ENCODE measurements at places on chromosomes 12 and 14.

DNA sequence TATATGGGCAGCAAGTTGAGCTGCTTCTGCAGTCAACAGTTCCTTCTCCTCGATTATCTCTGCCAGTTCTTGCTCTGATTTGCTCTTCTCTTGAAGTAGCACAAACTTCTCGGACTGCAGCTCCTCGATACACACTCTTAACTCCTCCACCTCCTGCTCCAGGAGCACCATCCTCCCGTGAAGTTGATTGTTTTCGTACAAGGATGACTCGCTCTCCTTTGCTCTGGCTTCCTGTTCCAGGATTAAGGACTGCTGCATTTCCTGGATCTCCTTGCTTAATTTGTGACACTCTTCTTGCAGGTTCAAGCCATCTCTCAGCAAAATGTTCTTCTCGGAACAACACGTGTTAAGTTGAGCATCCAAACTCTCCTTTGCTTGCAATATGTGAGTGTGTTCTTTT lies 56.2 kb upstream of the VPS33A start:
- no peak for DNase-seq

- no peak for DNase-seq
Measured at GRCh38 chr14:24513009-24513408, 4.9 kb upstream of the CMA1 start.

GRCh38 chr14:101127224-101127623 lies 223.7 kb upstream of the RTL1 start:
- no peak for DNase-seq

- no peak for DNase-seq
Measured at GRCh38 chr12:46349253-46349652, 23.3 kb downstream of the SLC38A2 start.

DNA sequence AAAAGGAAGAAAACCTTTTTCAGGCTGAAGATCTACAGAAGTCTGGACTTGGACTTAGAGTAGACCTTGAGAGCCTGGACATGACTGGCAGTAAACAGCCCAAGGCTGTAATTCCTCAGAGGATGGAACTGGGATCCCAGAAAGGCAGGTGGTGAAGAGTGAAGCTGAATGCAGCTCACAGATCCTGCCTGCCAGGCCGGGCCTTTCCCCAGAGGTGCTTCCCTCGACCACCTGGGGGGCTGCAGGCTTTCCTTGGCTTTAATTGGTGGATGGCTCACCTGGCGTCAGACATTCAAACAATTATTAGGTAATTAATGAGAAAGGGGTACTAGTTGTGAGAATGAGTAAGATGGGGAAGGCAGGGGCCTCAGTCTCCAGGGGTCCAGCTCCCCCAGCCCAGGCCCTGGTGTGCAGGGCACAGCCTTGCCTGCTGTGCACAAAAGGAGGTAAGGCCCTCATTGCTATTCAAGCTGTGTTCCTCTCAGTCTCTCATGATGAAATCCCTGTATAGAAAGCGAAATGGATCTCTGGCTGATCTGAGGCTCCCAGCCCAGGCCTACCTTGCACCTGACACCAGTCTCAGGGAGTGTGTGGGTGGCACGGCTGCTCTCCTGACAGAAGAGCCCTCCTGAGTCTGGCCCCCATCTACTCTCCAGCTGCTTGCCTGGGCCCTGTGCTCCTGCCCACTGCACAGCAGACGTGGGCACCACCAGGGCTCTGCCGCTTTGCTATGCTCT lies 63.0 kb upstream of the TCL1A start:
- no peak for DNase-seq

- no peak for DNase-seq
Measured at GRCh38 chr14:74961238-74961911, 6.0 kb upstream of the PGF start.

DNA sequence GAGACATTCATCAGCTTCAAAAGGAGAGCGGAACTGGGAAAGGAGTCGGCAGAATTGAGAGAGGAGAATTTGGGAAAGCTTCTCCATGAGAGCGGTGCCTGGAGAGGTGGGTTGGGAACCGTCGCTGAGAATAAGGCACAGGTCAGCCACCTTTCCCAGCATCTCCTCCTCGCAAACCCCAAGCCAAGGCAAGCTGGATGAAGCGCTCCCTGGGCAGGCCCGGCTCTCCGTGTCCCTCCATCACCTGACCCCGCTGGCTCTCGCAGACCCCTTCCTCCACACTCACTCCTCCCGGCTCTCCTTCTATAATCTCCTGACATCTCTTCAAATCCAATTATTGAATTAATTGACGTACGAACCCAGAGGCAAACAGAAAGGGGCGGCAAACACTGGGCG lies 18.9 kb upstream of the ATP5MC2 start:
- no peak for DNase-seq

DNA sequence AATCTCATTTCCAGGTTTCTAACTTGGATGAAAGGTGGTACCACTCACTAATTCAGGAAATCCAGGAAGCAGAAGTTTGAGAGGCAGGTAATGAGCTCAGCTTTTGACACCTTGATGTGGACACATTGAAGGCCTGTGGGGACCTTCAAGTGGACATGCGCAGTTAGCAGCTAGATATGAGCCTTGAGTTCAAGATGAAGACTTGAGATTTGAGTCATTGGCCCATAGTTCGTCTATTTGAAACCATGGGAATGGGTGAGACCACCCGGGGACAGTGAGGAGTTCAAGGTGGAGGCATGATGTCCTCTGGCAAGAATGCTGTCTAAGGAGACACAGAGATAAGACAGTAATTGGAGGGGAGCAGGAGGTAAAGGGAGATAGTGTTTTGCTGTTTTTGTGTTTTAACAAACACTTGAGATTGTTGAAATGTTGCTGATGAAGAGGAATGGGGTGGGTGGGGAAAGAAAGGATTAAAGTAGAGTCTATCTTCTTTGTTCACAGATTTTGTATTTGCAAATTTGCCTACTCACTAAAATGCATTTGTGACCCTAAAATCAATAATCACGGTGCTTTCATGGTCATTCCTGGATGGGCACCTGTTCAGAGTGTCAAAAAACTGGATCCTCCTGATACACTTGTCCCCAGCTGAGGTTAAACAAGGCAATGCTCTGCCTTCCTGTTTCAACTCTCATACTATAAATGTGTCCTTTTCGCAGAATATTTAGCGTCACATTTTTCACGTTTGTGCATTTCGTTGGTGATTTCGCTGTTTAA lies 69.5 kb upstream of the PLXNC1 start:
- no peak for DNase-seq

- no peak for DNase-seq
Measured at GRCh38 chr12:68431786-68432185, 99.6 kb upstream of the MDM1 start.

DNA sequence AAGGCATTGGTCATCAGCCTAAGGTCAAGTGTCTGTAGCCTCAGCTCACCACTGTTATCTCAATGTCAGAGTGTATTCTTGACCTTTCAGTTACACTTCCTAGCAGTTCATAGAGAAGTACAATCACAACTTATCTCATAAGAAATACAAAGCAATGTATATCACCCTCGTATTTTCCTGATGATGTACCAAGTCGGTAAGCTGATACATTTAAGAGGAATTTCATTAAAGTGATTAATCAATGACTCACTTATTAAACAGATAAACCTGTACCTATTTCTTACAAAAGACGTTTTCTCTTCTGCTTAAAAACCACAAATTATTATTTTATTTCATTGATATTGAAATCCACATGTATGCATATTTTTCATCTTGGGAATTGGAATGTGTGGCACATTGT lies 3.9 kb upstream of the PRB3 start:
- DNase-seq = no peak

DNA sequence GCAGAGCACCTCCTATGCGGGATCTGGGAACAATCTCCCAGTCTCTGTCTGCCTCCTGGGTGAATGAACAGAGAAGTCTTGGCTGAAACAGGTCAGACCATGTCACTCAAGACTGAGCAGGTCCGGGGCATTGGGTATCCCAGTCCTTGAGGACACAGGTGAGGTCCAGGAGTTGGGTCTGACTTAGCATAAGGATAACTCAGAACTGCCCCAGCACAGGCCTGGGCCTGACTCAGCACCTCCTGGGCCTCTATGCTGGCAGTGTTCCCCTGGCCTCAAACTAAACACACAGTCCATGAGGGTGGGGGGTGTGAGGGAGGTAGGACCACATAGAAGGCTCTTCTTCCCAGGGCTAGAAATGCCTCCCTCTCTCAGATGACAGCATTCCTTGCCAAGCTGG lies 1.5 kb upstream of the SDR9C7 start:
- no peak for DNase-seq

DNA sequence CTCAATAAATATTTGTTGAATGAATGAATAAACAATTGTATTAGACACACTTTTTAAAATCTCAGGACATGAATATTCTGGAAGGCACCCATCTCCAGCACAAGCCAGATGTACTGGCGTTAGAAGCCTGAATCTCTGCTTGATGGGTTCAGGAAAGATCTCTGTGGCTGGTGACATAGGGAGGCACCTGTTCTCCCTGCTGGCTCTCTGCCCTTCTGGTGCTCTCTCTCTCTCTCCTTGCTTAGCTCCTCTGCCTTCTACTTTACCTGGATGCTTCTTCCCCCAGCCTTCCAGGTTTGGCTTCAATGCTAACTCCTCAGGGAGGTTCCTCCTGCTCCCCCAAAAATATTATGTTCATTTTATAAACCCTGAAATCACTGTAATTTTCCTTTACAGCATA lies 1.5 kb downstream of the CYP46A1 start:
- DNase-seq = no peak

GRCh38 chr14:71371711-71372396 lies 464.6 kb downstream of the PCNX1 start:
- DNase-seq = peak; percentile 37

GRCh38 chr12:89259821-89260220 lies 92.5 kb downstream of the DUSP6 start:
- no peak for DNase-seq

DNA sequence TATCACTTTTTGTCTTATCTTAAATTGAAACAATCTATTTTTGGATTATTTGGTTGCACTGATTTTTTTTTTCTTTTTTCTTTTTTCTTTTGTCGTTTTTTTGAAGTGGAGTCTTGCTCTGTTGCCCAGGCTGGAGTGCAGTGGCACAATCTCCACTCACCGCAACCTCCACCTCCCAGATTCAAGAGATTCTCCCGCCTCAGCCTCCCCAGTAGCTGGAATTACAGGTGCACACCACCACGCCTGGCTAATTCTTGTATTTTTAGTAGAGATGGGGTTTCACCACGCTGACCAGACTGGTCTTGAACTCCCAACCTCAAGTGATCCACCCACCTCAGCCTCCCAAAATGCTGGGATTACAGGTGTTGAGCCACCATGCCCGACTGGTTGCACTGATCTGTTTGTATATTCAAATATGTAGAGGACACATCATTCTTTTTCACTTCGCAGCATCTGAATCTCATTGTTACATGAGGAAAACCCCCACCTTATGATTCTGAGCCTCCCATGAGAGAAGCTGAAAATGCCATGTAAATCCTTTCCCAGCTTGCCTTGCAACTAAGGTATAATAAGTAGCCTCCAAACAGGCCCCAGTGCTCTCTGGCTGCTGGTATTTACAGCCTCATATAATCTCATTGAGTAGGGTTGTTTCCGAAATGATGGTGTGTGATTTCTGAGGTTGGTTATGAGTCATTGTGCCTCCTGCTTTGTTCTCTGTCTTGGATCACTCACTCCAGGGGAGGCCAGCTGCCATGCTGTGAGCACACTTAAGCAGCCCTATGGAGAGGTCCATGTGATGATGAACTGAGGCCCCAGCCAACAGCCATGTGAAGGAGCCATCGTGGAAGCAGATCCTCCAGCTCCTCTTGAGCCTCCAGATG lies 5.2 kb upstream of the HSP90B1 start:
- DNase-seq = peak; percentile 22

- DNase-seq = no peak
Measured at GRCh38 chr12:113244047-113244460, 22.8 kb downstream of the TPCN1 start.

- no peak for DNase-seq
Measured at GRCh38 chr12:9033265-9033887, 44.0 kb downstream of the KLRG1 start.

- DNase-seq = no peak
Measured at GRCh38 chr12:82959821-82960220, 273.1 kb downstream of the TMTC2 start.

DNA sequence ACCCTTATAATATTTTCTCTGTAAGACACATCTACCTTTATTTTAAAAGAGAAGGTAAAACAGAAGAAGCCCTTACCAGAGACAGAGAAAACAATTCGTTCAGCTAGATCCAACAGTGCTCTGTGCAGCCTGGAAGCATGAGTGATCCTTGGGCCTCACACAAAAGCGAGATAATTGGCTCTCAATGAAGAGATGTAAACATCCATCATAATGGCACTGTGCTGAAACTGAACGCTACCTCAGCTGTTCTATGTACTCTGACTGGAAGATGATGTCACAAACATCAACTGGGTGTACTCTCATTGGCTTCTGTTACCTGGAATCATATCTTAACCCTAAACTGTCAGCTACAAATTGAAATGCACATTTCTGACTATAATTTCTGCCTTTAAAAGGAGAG lies at the start of gene MGAT4C:
Gene MGAT4C, minus strand, starts transcription at position 229 of the 400 bp plus-strand sequence.
- no peak for DNase-seq

DNA sequence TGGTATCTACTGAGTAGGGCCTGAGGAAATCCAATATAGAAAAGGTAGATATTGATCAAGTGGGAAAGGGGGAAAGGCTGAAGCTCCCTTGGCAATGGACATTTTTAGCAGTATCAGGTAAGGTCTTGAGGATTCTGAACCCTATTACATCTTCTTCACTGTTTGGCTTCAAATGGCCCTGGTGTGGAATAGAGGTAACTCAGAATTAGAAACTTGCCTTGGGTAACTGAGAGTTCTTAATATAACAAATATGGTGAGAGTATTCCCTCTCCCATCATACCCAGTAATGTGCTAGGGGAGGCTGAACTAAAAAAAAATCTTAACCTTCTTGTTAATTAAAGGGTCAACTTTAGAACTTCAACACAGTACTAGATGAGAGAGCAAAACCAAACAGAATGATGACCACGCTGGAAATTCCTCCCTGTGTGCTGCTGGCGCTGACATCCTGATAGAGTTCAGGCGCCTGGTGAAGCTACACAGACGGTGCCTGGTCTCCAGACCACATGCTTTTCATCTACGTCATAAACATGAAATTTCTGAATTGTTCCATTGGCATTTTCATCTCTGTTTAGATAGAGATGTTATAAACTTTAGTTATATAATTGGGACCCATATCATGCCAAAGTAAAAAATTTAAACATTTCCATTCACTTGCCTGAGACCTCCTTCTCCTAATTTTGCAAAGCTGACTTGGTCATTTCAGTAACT lies 128.3 kb downstream of the AKAP6 start:
- DNase-seq = peak; percentile 74

DNA sequence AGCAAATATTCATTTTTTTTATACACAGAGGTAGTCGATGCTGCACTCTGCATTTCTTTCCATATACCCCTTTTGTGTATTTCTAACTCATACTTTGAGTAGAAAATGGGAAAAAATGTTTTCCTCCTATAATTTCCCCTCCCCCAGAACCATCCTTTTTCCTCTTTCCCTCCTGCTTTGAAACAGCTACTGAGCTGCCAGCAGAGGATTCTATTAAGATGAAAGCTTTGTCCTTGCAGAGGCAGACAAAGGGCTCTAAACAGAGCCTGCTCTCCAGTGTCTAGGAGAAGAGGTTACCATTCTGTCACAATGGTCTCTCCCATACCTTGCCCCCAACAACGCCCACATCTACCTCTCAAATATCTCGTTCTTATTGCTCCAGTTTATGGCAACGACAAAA lies 74.6 kb upstream of the OSBPL8 start:
- DNase-seq = no peak

- DNase-seq = no peak
Measured at GRCh38 chr14:98103705-98104104, 1168.3 kb downstream of the BCL11B start.
